ENCODE measurements at places on chromosomes 1 and 21.

DNA sequence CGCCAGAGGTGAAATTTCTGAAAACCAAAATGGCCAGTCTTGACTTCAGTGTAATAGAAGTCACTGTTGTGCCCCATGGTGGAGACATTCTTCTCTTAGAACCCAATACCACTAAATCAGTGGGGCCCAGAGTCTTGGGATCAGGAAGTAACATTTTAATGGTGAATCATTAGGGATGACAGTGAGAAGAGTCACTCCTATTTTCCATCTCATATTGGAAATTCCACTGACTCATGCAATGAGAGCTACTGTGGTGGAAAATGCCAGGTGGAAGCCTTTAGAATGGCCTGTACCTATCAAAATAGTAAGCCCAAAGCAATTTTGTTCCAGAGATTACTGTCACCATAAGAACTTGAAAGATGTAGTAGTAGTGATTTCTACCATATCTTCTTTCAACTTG is 20.6 kb upstream of the PPM1J start:
- no peak for DNase-seq

DNA sequence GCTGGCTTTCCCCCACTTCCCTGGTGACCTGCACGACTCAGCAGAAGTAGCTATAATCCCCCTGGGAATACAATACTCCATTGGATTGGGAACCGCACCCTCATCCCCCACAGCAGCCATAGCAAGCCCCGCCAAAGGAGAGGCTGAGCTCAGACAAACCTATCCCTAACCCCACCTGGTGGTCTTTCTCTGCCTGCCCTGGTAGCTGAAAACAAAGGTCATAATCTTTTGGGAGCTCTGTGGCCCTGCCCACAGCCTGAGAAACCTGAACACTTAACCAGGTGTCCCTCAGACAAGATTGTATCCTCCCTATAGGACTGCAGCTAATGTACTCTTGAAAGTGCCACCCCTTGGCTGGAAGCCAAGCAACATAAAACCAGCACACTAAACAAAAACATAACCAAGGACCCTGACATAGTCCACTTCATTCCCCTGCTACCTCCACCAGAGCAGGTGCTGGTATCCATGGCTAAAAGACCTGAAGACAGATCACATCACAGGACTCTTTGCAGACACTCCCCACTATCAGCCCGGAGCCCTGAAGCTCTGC is 71.6 kb upstream of the RUNX1 start:
- DNase-seq, result no peak

GRCh38 chr1:213982672-213983492 is 4.9 kb upstream of the PROX1 start:
- DNase-seq, result no peak

DNA sequence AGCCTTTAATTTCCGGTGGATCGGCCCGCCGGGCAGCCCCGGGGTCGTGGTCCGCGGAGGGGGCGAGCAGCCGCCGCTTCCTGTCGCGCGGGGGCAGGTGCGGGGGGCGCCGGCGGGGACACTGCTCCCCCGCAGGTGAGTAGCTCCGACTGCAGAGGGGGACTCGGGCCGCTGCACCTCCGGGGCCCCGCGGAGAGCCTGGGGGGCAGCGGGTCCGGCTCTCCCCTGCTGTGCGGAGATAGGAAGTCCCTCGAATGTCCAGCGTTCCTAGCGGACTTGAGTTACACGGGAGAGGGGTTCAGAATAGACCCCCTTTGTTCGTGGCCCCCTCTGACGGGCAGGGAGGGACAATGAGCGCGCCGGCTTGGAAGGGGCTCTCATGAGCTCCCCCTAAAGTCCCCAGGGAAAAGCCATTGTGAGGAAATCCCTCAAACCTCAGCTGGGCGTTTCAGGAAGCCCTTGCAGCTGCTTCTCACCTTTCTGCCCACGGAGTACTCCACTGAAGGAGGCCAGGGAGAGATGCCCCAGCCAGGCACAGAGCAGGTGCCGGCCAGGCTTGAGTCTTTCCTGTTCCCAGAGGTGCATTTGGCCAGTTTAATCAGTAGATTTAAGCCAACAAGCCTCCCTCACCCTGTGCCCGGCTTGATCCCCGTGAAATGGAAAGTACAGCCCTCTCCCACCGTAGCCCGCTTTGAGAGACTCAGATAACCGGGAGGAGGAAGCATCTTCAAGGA is 925 bp downstream of the PDE9A start:
- DNase-seq, result no peak

- DNase-seq, result no peak
These were observed 8.2 kb upstream of the DENND1B start for GRCh38 chr1:197783510-197783948.

All from stimulated activated CD8-positive, alpha-beta memory T cell treated with anti-CD3 and anti-CD28 coated beads, Interleukin-7, amount 100 ng/mL, for 4 hours (primary cell).